ENCODE measurements at places on chromosomes 2 and 18.
A peak's percentile ranks its signal among the peaks of the same experiment; 100 is the strongest.

DNA sequence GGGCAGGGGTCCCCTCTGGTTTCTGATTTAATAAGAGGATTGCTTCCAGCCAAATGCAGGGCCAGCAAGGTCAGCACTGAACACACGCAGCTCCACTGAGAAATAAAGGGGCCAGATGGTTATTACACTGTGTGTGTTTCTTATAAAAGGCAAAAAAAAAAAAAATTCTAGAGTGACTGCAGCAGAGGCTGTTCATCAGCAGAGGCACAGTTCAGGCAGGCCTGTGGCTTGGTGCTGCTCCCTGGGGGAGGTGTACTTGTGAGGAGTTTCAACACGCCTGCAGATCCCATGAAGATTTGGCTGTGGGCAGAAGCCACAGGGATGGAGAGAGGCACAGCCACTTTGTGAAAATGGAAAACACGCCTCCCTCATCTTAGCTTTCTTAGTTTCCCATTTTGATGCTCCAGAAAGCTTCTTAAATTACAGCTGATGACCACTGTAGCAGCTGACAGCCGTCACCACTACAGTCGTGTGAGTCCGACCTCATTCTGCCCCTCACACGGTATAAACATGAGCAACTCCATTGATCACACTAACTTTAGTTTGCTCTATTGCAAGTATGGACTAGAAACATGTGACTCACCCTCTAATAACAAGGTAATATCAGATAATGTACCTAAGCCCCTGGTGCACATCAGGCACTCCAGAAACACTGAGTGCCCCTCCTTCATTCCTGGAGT lies 726.5 kb upstream of the RAB6C start:
- no peak for DNase-seq

DNA sequence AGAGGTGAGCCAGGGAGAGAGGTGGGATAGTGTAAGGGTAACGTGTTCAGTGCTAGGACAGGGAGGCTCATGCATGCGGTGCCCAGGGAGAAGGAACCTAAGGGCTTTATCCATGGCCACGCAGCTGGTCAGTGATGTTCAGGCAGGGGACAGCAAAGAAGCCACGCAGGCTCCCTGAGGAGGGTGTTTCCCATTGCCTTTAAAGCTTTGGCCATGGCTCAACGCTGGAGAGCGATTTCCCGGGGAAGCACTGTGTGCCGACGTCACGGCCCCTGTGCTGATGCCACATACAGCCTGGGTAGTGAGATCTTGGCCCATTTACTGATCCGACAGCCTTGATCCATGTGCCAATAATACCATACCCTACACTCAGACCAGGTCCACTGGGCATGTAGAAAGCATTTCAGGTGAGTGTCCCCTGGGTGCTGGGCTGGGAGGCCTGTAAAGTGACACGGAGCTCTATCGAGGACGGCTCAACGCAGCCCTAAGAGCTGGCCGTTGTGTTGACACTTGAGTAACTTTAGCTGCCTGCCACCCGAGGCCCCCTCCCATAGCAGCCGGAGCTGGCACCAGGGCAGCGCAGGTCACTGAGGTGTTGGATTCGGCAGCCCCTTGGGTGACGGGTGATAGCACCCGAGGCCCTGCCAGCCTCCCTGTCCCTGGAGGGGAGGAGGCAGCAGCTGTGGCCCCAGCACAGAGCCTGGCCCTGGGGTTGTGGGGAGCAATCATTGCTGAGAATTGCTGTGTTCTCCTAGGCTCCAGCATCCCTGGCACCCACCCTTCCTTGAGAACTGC lies 41.4 kb downstream of the PDIA6 start:
- no peak for DNase-seq

DNA sequence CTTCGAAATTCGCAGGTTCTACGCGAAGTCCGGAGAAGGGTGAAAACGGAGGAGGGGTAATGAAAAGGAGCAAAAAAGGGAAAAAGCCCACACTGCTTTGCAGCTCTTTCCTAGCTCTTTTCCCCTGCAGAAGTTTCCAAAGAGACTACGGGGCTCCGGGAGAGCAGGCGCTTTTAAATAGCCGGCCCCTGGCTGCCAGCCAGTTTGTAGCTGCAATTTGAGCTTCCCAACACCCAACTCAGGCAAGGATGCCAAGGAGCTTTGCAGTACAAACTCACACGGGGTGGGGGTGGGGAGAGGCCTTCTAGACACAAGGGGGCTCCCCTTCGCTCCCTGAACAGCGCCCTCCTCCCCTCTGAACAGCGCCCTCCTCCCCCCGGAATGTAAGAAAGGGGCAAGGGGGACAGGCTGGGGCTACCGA lies at the start of gene IGFBP5:
IGFBP5 (minus strand) TSS at position 149 of the 421 bp plus-strand sequence. CDS start 774 bp downstream, outside the sequence.
- no peak for DNase-seq

- DNase-seq, result no peak
These were observed 296 bp downstream of the TTC21B start for GRCh38 chr2:165953306-165953654.

DNA sequence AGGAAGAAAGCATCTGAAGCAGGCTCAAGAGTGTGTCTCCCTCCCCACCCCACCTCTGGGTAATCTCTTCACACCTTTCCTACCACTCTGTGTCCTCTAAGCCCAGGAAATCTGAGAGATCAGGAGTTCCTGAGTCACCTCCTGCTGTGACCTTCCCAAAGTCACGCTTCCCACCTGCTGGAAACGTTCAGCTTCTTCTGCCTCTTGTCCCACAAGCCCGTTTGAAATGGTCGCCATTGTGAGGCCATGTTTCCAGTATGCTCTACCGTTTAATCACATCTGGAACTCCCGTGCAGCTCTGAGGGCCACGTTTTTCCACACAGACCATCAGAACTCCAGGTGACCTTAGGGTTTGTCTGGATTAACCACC lies 25.9 kb downstream of the GREB1 start:
- no peak for DNase-seq

DNA sequence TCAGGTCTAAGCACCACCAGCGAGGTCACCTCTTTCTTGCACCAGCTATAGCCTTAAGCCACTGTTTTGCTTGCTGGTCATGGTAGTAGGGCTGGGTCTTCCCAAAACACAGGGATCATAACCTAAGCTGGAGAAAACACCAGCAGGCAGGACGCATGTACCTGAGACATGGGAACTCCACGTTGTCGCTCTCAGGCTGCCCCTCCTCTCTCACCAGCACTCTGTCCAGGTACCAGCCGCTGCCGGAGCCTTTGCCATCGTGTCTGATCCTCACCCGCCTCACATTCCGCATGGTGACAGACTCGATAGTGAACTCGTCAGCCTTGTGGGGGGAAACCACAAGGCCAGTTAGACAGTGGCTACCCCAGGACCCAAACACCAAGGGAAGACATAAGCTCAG lies 79.5 kb downstream of the LOXHD1 start:
- DNase-seq, result no peak

GRCh38 chr2:77207331-77207730 lies 314.8 kb downstream of the LRRTM4 start:
- DNase-seq, result no peak

DNA sequence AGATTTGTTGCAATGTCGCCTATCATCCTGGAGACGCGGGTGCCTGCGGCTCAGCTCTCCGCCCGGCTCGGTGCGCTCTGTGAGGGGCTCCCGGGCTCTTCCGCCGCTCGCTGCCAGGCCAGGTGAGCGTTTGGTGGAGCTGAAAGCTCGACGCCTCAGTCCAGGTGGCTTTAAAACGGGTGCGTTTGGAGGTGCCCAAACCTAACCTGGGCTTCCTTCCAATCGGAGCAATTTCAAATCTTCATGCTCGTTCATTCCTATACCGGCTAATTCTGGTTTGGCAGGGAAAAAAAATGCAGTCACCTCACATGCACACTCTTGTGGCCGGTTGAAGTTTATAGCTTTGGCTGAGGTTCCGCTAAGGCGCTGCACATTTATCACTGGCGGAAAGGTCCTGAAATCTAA lies at the start of gene SLC16A14:
SLC16A14 (minus strand) TSS at position 274 of the 405 bp plus-strand sequence. CDS start 9,572 bp downstream, outside the sequence.
- DNase-seq, result peak; percentile 15

GRCh38 chr2:16406496-16407289 lies 258.9 kb downstream of the CYRIA start:
- no peak for DNase-seq

DNA sequence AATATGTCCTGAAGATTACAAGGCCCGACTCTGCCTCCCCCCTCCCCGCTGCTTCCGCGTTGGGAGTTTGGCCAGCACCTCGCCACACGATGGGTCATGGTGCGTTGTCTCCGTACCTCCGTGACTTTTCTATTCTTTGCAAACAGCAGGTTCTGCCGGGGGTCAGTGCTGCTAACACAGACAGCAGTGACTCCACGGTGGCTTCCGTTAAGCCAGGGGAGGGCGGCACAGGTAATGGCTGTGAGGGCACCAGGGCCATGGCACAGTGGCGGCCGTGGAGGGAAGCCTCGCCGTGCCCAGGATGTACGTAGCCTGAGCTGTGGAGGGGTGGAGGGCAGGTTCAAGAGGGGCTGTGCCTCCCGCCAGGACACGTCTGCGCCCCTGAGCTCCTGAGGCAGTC lies 115.5 kb downstream of the NFATC1 start:
- DNase-seq, result no peak

GRCh38 chr2:14550658-14551057 lies 81.9 kb upstream of the LRATD1 start:
- DNase-seq, result no peak

DNA sequence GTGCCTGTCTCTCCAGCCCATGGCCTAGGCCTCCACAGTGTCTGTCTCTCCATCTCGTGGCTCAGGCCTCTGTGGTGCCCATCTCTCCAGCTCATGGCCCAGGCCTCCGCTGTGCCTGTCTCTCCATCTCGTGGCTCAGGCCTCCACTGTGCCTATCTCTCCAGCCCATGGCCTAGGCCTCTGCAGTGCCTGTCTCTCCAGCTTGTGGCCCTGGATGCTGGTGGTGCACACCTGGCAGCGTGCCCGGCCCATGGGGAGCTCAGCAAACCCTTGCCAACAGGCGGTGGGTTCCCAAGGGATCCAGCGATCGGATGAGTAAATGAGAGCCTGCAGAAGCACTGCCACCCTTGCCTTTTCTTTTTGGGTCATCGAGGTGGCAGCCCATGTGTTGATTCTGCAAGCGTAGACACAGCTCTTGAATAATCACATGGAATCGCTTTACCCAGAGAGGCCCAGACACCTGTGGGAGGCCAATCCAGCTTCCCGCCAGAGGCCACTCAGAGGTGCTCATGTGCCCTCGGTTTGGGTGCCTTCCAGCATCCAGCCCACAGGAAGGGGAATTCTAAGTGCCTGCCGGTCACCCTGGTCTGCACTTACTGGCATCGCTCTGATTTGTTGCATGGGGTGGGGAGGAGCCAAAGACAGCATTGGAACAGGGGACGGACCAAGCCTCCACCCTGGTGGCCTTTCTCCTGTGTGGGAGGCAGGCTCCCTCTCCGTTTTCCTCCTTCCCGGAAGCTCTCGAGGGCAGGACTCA lies 101.8 kb upstream of the HDAC4 start:
- no peak for DNase-seq

DNA sequence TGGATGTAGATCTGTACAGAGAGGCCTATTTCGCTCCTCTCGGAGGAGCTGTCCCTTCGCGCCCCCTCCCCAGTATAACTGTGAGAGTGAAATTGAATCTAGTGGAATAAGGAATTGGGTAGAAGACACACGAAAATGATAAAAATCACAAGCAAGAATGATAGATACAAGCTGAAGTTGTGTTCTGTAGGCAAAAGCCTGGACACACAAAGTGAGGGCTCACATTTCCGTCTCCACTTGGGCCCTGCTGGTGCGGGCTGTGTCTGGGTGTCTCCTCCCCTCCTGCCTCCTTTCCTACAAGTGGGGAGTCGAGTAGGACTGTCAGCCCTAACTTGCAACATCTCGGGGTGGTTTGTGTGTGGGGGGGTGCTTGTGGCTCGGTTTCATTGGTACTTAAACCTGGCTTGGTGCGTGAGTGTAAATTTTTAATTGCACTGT lies 457 bp upstream of the SP9 start:
- no peak for DNase-seq
